ENCODE measurements at places on chromosomes 11 and 22. TPM values are rescaled to one million over a fixed set of nuclear protein-coding genes. Genes with fewer than 3 reads are reported as not detected.

DNA sequence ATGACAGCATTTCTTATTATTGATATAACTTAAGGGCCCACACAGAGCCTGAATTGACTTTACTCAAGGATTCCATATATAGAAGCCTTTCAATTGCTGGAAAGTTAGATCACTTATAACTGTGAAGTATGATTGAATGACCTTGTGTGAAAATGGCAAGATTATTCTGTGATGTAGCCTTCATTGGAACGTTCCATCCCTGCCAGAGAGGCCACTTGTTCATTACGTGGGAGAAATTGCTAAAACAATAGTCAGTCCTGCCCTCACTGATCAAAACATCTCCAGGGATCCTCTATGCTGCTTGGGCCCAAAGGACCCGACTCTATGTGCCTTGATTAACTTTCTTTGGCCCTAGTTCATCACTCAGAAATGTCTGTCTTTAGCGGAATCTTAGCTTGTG is 159.5 kb upstream of the BLID start:
- DNase-seq = no peak
- H3K4me3 ChIP-seq = no peak overlapping the region
- no peaks in the 10 kb centered on the region for H3K4me1 ChIP-seq
- H3K27me3 ChIP-seq = no peaks in the 10 kb centered on the region
- H3K36me3 ChIP-seq = no peaks in the 10 kb centered on the region

GRCh38 chr11:84691830-84692229 is 935.3 kb downstream of the DLG2 start:
- no peak overlapping the region for H3K4me3 ChIP-seq
- H3K27me3 ChIP-seq = no peaks in the 10 kb centered on the region

- DNase-seq = no peak
- H3K4me1 ChIP-seq = no peaks in the 10 kb centered on the region
- no peak overlapping the region for H3K27ac ChIP-seq
- H3K27me3 ChIP-seq = no peaks in the 10 kb centered on the region
These were observed 88.8 kb upstream of the API5 start for GRCh38 chr11:43223026-43223425.

DNA sequence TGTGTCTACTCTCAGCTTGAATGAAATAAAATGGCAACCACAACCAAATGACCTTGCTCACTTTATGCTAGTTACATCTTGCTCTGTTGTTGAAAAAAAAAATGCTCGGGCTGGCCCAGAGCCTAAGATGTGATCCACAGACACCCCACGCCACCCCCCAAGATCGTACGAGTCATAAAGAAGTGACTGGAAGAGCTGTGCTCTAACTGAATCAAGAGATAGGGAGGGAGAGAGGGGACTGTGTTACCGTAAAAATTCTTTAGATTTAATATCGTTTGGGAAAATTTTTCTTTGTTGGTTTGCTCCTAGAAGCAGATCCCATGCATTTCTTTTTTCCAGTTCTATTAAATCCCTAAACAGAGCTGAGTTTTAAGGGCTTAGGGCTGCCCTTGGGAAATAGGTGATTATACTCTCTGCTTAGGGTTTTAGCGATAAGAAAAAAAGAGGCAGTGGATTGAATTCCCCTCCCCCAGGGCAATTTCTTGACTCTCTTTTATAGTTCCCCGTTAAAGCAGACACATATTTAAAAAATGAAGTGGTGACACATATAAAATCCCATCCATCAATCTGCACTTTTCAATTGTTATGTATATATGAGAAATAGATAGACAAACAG is 14.5 kb downstream of the MAML2 start:
- H3K4me1 ChIP-seq = peaks cover 40% of the 10 kb centered on the region
- no peak overlapping the region for H3K27ac ChIP-seq
- peaks cover 29% of the 10 kb centered on the region for H3K36me3 ChIP-seq
- no peak overlapping the region for H3K4me3 ChIP-seq
- no peaks in the 10 kb centered on the region for H3K27me3 ChIP-seq

GRCh38 chr11:100574894-100575769 is 112.0 kb upstream of the ARHGAP42 start:
- DNase-seq = no peak
- H3K4me1 ChIP-seq = no peaks in the 10 kb centered on the region
- no peak overlapping the region for H3K4me3 ChIP-seq
- H3K27me3 ChIP-seq = no peaks in the 10 kb centered on the region

DNA sequence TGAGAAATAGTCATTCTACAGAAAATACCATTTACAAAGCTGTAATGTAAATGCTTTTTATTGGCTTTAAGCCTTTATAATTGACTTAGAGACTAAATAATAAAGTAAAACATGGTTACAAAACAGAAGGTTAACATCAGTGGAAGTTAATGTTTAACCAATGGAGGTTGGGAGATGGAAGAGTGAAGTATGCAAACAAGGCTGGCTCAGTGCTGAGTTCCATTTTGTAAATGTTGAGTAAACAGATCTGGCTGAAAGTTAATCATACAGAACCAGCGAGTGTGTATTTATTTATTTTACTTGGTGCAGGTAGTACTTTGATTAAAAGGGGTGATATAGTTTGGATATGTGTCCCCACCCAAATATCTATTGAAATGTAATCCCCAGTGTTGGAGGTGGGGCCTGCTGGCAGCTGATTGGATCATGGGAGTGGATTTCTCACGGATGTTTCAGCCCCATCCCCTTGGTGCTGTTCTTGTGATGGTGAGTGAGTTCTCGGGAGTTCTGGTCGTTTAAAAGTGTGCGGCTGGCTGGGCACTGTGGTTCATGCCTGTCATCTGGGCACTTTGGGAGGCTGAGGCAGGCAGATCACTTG is 827.4 kb downstream of the OPCML start:
- no peak for DNase-seq
- no peaks in the 10 kb centered on the region for H3K27me3 ChIP-seq
- H3K4me1 ChIP-seq = no peaks in the 10 kb centered on the region
- H3K36me3 ChIP-seq = no peaks in the 10 kb centered on the region

DNA sequence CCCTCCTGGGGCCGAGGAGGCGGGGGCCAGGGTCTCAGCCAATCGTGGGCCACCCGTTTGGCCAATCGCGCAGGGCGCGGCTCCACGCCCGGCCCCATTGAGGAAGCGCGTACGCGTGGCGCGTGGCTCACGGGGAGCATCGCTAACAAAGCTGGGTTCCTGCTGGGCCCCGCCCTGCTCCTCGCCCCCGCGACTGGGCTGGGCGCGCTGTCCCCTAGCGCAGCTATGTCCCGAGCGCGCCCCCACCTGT is 614 bp upstream of the ASCL2 start:
- no peak for DNase-seq
- H3K36me3 ChIP-seq = no peaks in the 10 kb centered on the region
- no peak overlapping the region for H3K27ac ChIP-seq
- H3K4me1 ChIP-seq = peaks cover 12% of the 10 kb centered on the region

- DNase-seq = peak; percentile 37
- H3K4me3 ChIP-seq = no peak overlapping the region
- no peaks in the 10 kb centered on the region for H3K27me3 ChIP-seq
- peaks cover 8% of the 10 kb centered on the region for H3K4me1 ChIP-seq
These were observed 72.1 kb downstream of the ATXN10 start for GRCh38 chr22:45743687-45744086.

GRCh38 chr11:91220476-91221202 is 997.8 kb upstream of the CHORDC1 start:
- DNase-seq = no peak
- H3K4me3 ChIP-seq = no peak overlapping the region
- no peaks in the 10 kb centered on the region for H3K4me1 ChIP-seq
- H3K27ac ChIP-seq = no peak overlapping the region
- H3K27me3 ChIP-seq = no peaks in the 10 kb centered on the region

- H3K36me3 ChIP-seq = no peaks in the 10 kb centered on the region
- no peak overlapping the region for H3K4me3 ChIP-seq
- no peak overlapping the region for H3K27ac ChIP-seq
- peaks cover 6% of the 10 kb centered on the region for H3K4me1 ChIP-seq
- peaks cover 11% of the 10 kb centered on the region for H3K27me3 ChIP-seq
These were observed 7.0 kb downstream of the CTSF start for GRCh38 chr11:66561178-66561974.

DNA sequence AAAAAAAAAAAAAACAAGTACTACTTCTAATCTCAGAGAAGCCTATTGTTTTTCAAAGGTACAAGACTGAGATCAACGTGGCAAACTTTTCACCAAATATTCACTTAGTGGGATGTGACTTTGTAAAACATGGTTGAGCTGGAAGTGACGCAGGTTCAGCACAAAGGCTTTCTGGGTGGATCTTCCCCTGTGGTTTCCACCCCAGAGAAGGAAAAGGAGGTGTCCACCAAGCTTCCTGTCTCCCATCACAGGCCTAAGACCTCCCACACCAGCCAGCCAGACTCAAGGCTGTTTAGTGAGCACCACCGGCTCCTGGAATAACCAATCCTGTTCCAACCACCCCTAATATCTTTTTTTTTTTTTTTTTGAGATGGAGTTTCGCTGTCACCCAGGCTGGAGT is 5.7 kb downstream of the TMEM184B start:
- peaks cover 39% of the 10 kb centered on the region for H3K4me1 ChIP-seq
- H3K4me3 ChIP-seq = peak overlapping the region; percentile 62
- peak; percentile 90 for DNase-seq
- H3K27me3 ChIP-seq = no peaks in the 10 kb centered on the region

DNA sequence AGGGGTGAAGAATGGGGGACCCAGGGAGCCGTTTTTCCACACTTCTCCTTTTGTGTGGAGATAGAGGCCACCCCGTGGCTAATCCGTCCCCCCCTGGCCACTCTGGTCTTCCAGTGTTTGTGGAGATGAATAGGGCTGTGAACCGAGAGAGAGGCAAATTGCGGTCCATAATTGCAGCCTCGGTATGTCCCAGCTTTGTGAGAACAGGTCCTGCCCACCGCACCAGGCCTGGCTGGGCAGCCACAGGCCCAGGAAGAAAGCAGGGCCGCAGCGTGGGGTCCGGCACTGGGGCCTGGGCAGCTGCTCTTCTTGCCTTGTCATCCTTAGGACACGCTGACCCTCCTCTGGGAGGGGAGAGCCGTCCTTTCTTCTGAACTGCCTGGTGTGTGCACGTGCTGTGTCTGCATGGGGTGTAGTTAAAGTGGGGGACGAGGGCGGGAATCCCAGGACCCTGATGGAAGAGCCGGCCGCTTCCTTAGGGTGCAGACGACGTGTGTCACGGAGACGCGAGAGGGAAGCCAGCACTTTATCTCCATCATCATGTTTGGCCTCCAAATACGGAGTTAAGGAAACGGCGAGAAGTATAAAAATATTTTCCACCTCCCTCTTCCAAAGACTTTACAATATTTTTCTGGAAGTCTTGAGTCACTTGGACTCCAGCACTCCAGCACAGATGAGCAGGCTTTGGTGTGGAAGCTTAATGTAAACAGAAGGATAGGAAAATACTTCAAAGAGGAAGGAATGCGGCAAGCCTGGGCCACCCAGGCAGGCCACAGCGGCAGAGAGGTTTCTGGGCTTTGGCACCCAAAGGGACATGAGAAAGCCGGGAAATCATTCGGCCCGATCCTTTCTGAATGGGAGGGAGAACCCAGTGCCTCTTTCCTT is 1248.4 kb downstream of the BRD1 start:
- no peak overlapping the region for H3K27ac ChIP-seq
- H3K27me3 ChIP-seq = peaks cover 23% of the 10 kb centered on the region
- no peak overlapping the region for H3K4me3 ChIP-seq
- no peaks in the 10 kb centered on the region for H3K4me1 ChIP-seq
- DNase-seq = no peak

GRCh38 chr11:68099474-68100405 is 21.4 kb downstream of the CHKA start:
- no peaks in the 10 kb centered on the region for H3K27me3 ChIP-seq
- H3K4me1 ChIP-seq = peaks cover 11% of the 10 kb centered on the region
- peak overlapping the region; percentile 19 for H3K4me3 ChIP-seq

- H3K27ac ChIP-seq = no peak overlapping the region
- H3K4me3 ChIP-seq = no peak overlapping the region
- H3K36me3 ChIP-seq = no peaks in the 10 kb centered on the region
- peaks cover 13% of the 10 kb centered on the region for H3K27me3 ChIP-seq
- peaks cover 6% of the 10 kb centered on the region for H3K4me1 ChIP-seq
These were observed 3.9 kb downstream of the GSTT4 start for GRCh38 chr22:24001314-24001713.

GRCh38 chr11:8357505-8357888 is 93.8 kb upstream of the LMO1 start:
- DNase-seq = no peak
- H3K27me3 ChIP-seq = peaks cover 16% of the 10 kb centered on the region
- no peak overlapping the region for H3K27ac ChIP-seq
- H3K36me3 ChIP-seq = no peaks in the 10 kb centered on the region
- no peaks in the 10 kb centered on the region for H3K4me1 ChIP-seq

DNA sequence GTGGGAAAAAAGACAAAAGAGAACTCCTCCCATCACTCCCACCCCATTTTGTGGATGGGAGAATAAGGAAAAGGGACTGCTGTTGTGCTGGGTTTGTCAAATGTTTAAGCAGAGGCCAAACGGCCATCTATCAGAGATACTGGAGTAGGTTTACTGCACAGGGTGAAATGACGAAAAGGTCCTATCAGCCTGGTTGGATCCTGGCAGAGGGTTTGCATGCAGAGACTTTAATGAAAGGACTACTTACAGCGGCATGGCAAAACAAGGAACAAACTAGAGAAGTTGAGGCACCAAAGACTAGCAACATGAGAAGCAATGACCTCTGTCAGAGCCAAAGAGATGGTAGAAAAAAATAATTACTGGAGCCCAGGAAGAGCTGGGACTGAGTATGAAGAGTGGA is 32.2 kb upstream of the HEPHL1 start:
- no peaks in the 10 kb centered on the region for H3K27me3 ChIP-seq
- no peak for DNase-seq
- H3K4me3 ChIP-seq = no peak overlapping the region
- no peaks in the 10 kb centered on the region for H3K4me1 ChIP-seq

GRCh38 chr11:72380132-72380503 is 54.2 kb downstream of the CLPB start:
- no peak overlapping the region for H3K27ac ChIP-seq
- no peak overlapping the region for H3K4me3 ChIP-seq
- DNase-seq = no peak
- no peaks in the 10 kb centered on the region for H3K27me3 ChIP-seq

SCGB1D1 gene
- total RNA-seq = not detected

APOL1 gene
- total RNA-seq = 37.3 TPM

BARX2 gene
- 4.7 TPM for total RNA-seq

CHRNA10 gene
- total RNA-seq = 2.7 TPM

CD3G gene
- 145 TPM for total RNA-seq

PHRF1 gene
- total RNA-seq = 54.8 TPM

CDCA5 gene
- total RNA-seq = 95.1 TPM

DGAT2 gene
- total RNA-seq = 7.3 TPM

DRD2 gene
- total RNA-seq = not detected

GGTLC3 gene
- total RNA-seq = not detected

POU2AF2 gene
- 0.44 TPM for total RNA-seq

MAPK8IP1 gene
- 0.83 TPM for total RNA-seq

BAIAP2L2 gene
- total RNA-seq = 0.45 TPM
